ENCODE measurements at places on chromosomes 1 and 21.

DNA sequence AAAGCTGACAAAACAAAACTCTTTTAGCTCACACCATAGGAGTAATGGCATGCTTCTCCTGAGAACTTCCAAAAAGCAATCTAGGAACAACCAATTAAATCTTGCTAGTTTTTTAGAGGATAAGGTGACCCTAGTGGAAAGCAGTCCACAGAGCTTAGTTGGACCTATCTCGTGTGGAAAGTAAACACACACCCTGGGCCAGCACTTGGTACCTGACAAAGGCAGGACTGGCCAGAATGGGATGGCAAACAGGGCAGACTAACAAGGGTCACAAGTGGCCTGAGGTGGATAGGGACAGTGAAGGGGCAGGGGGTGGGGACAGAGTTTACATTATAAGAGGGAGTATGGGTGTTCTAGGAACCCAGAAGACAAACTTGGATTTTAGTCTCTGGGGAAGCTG is 22.0 kb downstream of the FMO4 start:
- DNase-seq: no peak

DNA sequence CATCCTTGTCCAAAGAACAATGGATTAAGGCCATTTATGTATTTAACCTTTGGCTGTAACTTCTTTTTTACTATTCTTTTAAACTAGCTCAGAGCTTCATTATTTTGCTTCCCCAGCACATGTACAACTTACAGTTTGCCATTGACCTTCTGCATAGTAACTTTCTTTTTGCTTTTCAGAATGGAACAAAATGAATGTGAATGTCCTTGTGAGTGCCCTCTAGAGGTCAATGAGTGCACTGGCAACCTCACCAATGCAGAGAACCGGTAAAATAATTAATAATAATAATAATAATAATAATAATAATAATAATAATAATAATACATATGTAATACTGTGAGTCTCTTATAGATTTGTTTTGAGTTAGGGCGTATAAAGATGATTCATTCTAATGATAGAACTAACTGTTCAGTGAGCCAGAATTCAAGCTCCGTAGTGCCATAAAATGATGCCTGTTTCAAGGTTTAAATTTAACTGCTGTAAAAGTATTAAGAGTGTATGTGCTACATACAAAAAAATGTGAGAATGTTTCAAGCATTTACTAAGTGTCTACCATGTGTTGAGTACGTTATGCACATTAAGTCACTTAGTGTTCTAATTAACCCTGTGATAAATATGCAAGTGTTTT is 69.0 kb upstream of the RAVER2 start:
- DNase-seq: no peak

GRCh38 chr1:160219062-160219929 is 14.1 kb downstream of the PEA15 start:
- no peak for DNase-seq

GRCh38 chr21:37208056-37208721 is 58.9 kb downstream of the VPS26C start:
- DNase-seq: peak; percentile 36

DNA sequence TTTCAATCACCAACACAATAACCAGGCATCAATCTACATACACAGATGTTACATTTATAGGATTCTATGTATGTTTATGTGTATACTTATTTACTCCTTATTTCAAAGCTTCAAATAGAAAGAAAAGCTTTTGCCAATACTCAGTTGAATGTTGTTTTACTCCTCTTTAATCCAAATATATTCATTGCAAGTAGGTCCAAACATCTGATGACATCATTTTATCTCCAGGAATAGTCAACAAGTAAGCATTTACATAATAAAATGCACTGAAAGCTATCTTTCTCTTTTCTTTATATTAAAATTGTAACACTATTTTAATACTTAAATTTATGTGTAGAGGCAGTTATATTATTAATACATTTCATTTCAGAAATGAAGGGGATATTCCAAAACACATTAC is 380.5 kb downstream of the SMYD3 start:
- no peak for DNase-seq

DNA sequence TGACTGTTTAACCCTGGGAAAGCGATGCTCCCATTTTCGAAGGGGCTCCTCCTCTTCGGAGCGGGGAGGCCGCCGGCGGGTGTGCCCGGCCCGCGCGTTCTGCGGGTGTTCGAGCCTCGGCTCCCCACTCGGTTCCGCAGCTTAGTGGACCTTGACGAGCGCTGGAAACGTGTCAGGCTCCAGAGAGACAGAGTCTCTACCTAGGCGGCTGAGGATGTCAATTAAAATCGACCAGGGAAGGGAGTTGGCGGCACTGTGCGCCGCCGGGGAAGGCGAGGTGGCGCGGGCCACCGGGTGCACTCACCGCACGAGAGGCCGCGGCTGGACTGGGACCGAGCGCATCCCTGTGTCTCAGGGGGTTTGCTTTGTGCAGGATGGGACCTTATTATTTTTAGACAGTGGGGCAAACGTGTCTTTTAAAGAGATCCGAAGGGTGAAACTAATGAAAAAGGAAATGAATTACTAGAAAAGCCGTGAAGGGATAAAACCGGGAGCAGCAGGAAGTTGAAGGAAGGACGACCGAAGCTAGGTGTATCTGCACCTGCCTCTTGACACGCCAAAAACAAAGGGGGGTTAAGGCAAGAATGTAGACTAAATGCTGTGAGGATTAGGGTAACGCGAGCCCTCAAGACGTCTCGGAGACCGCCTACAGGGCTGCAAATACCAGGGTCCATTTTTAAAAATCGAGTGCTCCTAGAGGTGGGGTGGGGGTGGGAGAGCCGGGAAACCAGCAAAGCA is 5.6 kb downstream of the LHX4 start:
- DNase-seq: no peak

DNA sequence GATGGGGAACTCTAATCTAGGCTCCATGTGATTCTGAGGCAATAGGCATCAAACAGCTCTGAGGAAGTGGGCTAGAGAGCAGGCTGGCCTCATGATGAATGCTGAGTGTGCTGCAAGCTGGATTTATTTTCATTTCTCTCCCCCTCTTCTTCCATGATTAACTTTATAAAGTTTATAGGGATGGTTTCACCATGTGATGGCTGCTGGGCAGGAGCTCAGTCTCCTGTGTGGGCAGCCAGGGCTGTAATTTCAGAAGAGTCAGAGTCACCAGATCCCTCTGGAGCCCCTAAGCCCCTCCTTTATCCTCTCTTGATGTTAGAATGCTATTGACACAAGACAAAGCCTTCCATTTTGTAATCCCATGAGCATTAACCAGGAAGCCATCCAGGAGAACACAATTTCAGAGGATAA is 143.6 kb downstream of the CNIH3 start:
- DNase-seq: no peak

DNA sequence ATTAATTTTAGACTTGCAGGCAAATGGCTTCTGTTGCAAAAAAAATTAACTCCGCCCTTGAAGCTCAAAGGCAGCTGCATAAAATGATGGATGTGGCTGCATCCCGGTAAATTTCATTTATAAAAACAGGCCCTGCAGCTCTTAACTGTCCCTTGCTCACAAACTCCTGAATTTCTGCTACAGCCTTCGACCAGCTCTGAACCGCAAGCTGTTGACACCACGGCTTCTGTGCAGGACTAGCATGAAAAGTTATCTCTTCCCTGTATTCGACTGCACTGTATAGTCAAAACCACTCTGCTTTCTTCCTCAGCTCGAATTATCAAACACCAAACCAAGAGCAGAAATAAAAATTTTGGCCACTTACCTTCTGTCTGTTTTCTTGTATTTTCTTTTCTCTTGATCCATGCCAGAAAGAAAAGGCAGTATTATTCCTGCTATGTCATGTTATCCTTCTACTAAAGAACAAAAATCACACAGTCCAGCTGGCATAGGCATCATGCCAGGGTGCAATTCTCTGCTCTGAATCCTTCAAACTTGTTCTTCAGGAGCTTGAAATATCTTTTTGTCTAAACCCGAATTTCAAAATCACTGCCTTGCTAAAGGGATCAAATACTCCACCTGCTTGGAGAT is 195.5 kb upstream of the NCAM2 start:
- DNase-seq: no peak

DNA sequence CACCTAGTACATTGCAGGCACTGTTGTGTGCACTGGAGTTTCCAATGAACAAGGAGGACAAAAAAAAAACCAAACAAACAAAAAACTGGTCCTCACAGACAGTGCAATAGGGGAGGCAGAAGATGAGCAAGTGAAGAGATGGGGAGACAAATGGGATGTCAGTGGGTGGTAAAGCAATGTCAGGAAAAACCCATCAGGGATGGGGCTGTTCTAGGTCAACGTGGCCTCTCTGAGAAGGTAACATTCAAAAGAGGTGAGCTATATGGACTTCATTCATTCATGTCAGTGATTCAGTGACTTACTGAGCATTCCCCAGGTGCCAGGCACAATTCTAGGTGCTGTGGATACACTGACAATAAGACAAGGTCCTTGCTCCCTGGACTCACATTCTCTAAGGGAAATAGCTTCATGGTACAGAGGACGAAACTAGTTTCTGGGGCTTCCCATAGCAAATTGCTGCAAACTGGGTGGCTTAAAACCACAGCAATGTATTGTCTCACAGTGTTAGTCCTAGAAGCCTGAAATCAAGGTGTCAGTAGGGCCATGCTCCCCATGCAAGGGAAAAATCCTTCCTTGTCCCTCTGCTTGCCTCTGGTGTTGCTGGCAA is 140.5 kb upstream of the KLHDC7A start:
- DNase-seq: no peak

- DNase-seq: no peak
These were observed 486.1 kb upstream of the ADGRL2 start for GRCh38 chr1:81314513-81315233.

- no peak for DNase-seq
These were observed 664.6 kb downstream of the NCAM2 start for GRCh38 chr21:21662776-21663175.

DNA sequence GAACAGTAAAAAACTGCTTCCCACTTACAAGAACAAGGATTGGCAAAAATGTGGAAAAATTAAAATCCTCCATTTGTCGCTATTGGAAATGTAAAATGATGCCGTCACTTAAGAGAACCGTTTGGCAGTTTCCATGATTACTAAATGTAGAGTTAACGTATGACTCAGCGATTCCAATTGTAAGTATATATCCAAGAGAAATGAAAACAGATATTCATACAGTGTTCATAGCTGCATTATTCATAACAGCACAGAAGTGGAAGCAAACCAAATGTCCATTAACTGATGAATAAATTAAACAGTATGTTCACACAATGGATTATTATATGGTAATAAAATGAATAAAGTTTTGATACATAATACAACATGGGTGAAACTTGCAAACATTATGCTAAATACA is 971.0 kb downstream of the AMY1C start:
- DNase-seq: no peak

DNA sequence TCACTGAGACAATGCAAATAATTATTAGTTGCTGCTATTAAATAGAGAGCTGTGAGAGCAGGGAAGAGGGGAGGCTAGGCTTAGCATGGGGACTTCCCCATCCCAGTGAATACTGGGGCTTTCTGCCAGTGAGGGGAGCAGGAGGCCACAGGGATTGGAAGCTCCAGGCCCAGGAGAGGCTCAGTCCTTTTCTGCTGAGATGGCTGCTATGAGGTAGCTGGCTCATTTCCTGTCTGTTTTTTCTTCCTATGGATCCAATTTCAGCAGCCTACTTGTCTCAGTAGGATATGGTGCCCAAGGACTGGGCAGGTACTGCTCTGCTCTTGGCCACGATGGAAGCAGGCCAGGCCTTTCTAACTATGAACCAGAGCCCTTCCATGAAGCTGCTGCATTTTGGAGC is 10.0 kb downstream of the STMN1 start:
- DNase-seq: no peak

DNA sequence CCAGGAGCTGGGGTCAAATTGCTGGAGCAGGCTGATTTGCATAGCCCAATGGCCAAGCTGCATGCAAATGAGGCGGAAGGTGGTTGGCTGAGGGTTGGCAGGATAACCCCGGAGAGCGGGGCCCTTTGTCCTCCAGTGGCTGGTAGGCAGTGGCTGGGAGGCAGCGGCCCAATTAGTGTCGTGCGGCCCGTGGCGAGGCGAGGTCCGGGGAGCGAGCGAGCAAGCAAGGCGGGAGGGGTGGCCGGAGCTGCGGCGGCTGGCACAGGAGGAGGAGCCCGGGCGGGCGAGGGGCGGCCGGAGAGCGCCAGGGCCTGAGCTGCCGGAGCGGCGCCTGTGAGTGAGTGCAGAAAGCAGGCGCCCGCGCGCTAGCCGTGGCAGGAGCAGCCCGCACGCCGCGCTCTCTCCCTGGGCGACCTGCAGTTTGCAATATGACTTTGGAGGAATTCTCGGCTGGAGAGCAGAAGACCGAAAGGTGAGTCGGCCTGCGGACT is at the start of gene GADD45A:
GADD45A (plus strand) TSS at position 135 of the 491 bp plus-strand sequence; CDS start at position 429, 294 bp downstream.
- DNase-seq: peak; percentile 93

DNA sequence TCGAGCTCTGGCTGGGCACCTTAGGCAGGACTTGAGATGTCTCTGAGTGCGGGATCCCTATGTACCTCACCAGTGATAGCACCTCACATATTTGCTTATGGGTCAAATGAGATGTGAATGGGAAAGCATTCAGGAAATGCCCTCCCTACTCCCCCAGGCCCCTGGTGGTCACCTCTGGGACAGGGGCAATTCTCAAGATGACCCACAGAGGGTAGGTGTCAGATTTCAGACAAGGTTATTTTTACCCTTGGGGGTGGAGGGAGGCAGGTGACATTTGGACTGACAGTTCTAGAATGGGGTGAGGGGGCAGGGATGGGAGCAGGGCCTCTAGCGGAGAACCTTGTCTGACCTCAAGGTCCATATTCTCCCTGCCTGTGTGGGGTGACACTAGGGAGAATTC is 27.1 kb downstream of the ACOT11 start:
- DNase-seq: no peak

DNA sequence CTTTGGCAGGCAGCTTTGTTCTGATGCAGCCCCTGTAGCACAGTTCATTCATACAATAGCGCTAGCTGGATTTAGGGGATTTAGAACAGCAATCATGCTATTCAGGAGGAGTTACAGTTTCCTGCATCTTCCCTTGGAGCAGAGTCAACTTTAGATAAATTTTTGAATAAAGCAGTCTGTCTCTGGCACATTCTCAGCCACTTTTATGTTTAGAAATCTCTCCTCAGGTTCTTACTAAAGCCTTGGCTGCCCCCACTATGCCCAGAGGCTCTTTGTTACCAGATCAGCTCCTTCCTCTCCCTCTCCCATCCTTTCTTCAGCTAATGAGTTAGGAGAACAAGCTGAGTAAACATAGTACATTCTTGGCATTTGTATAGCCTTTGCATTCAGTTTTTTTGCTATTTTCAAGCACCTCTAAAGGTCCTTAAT is 17.0 kb upstream of the PIGC start:
- no peak for DNase-seq

DNA sequence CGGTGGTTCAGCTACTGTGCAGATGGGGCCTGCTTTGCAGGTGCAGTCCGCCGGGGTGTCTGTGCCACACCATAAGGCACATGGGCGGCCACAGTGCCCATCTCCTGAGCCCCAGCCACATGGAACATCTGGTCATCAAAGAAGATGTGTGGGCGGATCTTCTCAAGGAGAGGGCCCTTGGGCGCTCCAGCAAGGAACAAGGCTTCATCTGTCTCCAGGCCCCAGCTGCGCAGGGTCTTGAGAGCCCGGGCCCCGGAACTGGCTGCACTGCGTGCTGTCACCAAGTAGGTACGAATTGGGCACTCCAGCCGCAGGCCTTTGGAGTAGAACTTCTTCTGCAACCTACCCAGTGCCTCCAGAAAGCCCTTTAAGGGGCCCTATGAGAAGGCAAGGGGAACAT is 12.8 kb downstream of the NT5C1A start:
- DNase-seq: no peak

Data from activated CD4-positive, alpha-beta T cell treated with anti-CD3 and anti-CD28 coated beads, Interleukin-2, amount 50 U/mL, for 48 hours (primary cell).